ENCODE measurements at places on chromosomes 13 and 19. TPM values are rescaled to one million over a fixed set of nuclear protein-coding genes. Genes with fewer than 3 reads are reported as not detected.

The CRYL1 gene
- 18.2 TPM for total RNA-seq

The MVB12A gene
- total RNA-seq, result 13.1 TPM

The KLK10 gene
- total RNA-seq, result not detected

The ERICH4 gene
- total RNA-seq, result not detected

The SERP2 gene
- total RNA-seq, result 0.31 TPM

The ZNF211 gene
- 31.1 TPM for total RNA-seq

The FGF22 gene
- 0.10 TPM for total RNA-seq

The CD22 gene
- 50.4 TPM for total RNA-seq

The UBAC2 gene
- 51.3 TPM for total RNA-seq

The TDRD3 gene
- 35.4 TPM for total RNA-seq

The UBE2L5 gene
- not detected for total RNA-seq

The SIGLEC12 gene
- total RNA-seq, result not detected

The AP1M2 gene
- 0.63 TPM for total RNA-seq

The CDX2 gene
- total RNA-seq, result not detected

The TINCR gene
- total RNA-seq, result 0.84 TPM

The LGALS14 gene
- total RNA-seq, result 0.31 TPM

The ZSCAN4 gene
- not detected for total RNA-seq

The PEX11G gene
- total RNA-seq, result 0.21 TPM

The THAP8 gene
- 0.42 TPM for total RNA-seq

The A1BG gene
- 17.7 TPM for total RNA-seq

The ZNF554 gene
- 1.8 TPM for total RNA-seq

The TNFSF13B gene
- 36.6 TPM for total RNA-seq

The MBD3 gene
- 25.1 TPM for total RNA-seq

The COG6 gene
- total RNA-seq, result 10.1 TPM

The CLEC4M gene
- not detected for total RNA-seq

The LGALS4 gene
- 0.21 TPM for total RNA-seq

The ZGLP1 gene
- total RNA-seq, result 1.6 TPM

The C13orf42 gene
- total RNA-seq, result not detected

The FUZ gene
- 4.6 TPM for total RNA-seq

The ZNF581 gene
- 19.0 TPM for total RNA-seq

The PIK3R2 gene
- total RNA-seq, result 3.7 TPM

The CYP2A6 gene
- total RNA-seq, result not detected

The ENOX1 gene
- total RNA-seq, result under 0.01 TPM

The CRB3 gene
- total RNA-seq, result 4.0 TPM

The CD320 gene
- total RNA-seq, result 14.6 TPM

The NUMBL gene
- 3.1 TPM for total RNA-seq

The GPR12 gene
- total RNA-seq, result not detected

The IL12RB1 gene
- 26.9 TPM for total RNA-seq

The TMEM221 gene
- total RNA-seq, result not detected

The NALCN gene
- not detected for total RNA-seq

The SGCG gene
- total RNA-seq, result not detected

The VSTM2B gene
- total RNA-seq, result not detected

The SMIM24 gene
- total RNA-seq, result not detected

The CCNA1 gene
- not detected for total RNA-seq

The HSPB6 gene
- not detected for total RNA-seq

The NHLRC3 gene
- 9.9 TPM for total RNA-seq

The SOX21 gene
- not detected for total RNA-seq

The ATP4B gene
- not detected for total RNA-seq

The USE1 gene
- 8.6 TPM for total RNA-seq

The KIR2DL4 gene
- total RNA-seq, result 0.31 TPM

The C5AR1 gene
- 92.2 TPM for total RNA-seq

The ERVK3-1 gene
- total RNA-seq, result 124 TPM

The FGF9 gene
- total RNA-seq, result 1.4 TPM

The JAK3 gene
- 61.1 TPM for total RNA-seq

Measured in mononuclear cell (primary cell).